Hematopoietic multipotent progenitor cell treated with erythropoietin and hydrocortisone succinate and interleukin-3 and kit ligand, for 15 days (in vitro differentiated cells): ENCODE measurements at places on chromosomes 4 and X.

- DNase-seq: no peak
These were observed 41.1 kb upstream of the FAM9C start for GRCh38 chrX:13085526-13085925.

DNA sequence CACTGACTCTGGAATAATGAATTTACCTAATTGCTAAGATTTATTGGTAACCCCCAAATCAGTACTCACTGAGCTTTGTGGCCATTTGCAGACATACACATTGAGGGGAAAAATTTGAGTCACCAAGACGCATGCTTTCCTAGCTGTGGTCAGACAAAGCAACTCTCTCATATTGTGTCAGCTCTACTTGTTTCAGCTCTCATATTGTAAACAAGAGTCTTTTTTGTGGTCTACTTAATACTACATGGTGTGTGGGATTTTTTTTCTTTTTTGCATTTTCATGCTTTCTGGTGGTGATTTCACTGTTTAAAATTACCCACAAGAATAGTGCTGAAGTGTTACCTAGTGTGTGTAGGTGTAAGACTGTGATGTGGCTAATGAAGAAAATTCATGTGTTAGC lies 428.2 kb upstream of the GALNT7 start:
- DNase-seq: no peak

- no peak for DNase-seq
These were observed 66.3 kb downstream of the N4BP2 start for GRCh38 chr4:40122941-40123340.

- DNase-seq: no peak
These were observed 354.4 kb upstream of the CLNK start for GRCh38 chr4:11038926-11039325.

DNA sequence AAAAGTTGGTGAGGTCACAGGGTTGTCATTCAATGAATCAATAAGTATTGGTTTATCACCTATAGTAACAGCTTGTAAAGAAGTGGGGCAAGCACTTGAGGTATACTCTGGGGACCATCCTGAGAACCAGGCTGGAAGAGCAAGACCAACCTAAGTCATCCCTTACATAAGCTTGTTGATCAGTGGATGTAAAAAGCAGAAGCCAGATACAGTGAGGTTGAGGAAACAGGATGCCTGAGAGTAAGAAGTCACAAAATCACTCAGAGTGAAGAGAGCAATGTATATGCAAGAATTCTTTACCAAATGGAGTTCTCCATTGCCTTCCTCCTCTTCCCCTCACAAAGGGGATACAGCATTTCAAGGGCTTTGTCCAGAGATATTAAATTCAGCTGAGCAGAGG lies 76.3 kb upstream of the PACRGL start:
- no peak for DNase-seq

GRCh38 chrX:116499780-116500179 lies 37.0 kb upstream of the CT83 start:
- DNase-seq: no peak

DNA sequence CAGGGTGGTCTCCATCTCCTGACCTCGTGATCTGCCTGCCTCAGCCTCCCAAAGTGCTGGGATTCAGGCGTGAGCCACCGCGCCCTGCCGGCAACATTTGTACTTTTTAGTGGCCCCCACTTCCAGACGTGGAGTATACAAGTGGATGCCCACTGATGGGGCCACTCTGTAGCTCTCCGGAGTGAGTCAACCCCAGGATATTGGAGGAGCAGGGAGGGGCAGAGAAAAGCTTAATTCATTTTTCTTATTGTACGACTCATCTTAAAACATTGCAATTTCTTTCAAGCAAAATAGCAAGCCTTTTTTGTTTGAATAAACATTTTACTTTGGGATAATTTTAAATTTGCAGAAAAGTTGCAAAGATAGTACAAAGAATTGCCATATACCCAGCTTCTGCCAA lies 34.6 kb downstream of the FAM9C start:
- no peak for DNase-seq

DNA sequence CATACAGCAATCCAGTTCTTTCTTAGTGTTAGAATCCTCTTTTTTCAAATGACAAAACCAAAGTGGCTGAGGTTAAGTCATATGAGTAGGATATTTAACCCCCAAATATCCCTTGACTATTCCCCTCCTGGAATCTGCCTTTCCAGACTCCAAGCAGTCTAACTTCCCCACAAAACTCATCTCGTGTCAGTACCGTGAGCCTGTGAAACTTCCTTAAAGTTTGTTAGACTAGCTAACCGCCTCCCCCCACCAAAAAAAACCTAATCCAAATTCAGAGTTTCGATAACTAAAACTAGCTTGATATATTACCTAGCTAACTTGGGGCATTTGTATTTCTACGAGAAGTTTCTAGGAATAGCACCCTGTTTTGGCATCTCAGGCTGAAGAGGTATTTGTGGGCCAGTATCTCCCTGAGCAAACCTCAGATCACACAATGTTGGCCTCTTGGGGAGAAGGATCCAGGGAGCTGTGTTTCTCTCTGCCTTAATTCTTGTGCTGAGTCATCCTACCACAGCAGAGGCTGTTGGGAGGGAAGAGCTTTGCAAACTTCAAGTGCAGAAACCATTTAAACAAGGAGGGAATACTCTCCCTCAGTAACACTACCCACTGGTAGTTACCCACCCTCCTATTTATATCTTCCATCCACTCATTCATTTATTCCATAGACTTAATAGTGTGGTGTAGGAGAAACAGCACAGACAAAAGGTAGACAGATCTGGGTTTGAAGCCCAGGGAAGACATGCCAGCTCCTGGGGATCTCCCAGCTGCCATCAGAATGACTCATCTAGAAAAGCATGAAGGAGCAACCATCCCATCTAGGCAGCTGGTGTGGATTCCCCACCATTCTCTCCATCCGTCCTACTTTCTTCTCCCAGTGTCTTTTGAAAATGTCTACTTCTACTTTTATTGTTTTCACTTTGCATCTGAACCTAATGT lies 39.3 kb upstream of the TXK start:
- peak; percentile 81 for DNase-seq

DNA sequence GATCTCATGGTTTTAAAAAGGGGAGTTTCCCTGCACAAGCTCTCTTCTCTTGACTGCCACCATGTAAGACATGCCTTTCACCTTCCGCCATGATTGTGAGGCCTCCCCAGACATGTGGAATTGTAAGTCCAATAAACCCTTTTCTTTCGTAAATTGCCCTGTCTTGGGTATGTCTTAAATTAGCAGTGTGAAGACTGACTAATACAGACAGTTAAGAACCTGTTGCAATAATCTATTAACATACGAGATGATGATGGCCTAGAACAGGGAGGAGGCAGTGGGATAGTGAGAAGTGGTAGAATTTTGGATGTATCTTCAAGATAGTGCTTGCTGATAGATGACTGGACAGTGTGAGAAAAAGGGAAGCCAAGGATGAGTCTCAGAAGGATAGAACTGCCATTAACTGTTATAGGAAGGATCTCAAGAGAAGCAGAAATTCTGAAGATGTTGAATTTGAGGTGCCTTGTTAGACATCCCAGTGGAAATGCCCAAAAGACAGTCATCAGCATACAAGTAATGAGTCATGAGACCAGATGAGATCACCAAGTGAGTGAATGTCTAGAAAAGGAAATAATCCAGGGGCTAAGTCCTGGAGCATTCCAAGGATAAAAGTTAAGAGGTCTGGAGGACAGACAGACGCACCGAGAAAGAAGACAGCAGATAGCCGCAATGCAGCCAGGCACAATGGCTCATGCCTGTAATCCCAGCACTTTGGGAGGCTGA lies 38.8 kb upstream of the UGDH start:
- no peak for DNase-seq

DNA sequence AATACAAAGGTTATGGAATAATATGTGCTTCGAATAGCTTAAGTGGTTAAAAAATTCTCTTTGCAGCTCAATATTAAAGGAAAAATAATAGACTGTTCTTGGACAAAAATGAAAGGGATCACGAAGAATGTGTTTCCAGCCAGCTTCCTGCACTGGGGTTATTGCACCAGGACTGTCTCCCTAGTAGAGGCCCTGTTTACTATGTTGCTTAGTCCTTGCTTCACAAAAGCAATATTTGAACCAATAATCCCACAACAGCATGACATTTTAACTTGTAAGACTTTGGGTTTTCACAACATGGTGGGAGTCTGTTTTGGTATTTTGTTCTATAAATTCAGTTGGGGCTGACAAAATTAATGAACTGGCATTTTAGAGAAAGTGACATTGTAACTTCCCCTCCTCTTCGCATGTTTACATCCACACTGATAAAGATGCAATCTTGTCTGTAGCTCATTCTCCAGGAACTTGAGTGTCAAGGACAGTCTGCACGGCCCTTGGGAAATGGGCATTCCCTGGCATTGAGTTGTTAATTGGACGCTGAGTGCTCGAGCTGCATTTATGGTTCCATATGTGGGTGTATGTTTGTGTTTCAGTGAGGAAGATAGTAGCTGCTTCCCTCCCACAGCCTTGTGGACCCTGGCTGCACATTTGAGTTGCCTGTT lies 39.0 kb downstream of the SHROOM2 start:
- no peak for DNase-seq

GRCh38 chrX:477441-478012 lies 90.8 kb upstream of the PPP2R3B start:
- DNase-seq: no peak

DNA sequence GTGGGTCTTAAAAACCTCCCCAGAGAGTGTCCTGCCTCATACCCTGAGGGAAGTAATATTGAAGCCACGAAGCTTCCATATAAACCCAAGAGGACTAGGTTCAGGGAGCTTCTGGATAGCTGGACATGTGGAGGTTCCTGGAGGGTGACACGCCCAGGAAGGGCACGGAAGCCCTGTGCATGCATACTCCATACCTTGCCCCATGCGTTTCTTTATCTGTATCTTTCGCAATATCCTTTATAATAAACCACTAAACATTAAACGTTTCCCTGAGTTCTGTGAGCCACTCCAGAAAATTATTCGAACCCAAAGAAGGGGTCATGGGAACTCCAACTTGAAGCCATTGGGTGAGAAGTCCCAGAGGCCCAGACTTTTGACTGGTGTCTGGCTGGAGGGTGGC lies 45.7 kb upstream of the HPF1 start:
- no peak for DNase-seq

DNA sequence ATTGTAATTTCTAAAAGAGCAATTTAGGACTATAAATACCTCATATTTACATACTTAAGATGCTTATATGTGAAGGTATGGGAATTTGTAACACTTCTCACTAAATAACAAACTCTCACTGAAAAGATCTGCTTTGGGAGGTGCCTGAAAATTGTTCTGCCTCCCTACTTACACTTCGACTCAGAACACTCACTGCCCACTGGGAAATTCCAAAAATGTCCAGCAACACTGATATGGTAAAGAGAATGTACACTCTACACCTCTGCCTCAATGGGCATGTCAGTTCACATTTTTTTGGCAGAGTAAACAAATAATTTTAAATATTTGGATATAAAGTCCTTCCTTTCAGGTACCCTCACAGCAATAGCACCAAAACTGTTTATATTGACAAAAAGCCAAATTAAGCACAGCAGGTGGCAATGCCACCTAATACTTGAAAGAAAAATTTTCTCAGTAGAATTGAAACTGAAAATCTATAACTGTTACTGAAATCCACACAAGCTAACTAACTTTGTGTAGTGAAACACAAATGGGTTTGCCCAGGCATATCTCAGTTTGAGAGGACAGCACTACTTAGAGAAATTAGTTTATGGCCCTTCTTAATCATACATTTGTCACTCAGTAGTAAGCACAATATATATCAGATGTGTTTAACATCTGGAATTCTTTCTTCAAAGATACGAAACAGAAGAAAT lies 67.1 kb downstream of the PRDM5 start:
- no peak for DNase-seq

GRCh38 chr4:123673971-123674370 lies 277.4 kb downstream of the SPRY1 start:
- DNase-seq: no peak

DNA sequence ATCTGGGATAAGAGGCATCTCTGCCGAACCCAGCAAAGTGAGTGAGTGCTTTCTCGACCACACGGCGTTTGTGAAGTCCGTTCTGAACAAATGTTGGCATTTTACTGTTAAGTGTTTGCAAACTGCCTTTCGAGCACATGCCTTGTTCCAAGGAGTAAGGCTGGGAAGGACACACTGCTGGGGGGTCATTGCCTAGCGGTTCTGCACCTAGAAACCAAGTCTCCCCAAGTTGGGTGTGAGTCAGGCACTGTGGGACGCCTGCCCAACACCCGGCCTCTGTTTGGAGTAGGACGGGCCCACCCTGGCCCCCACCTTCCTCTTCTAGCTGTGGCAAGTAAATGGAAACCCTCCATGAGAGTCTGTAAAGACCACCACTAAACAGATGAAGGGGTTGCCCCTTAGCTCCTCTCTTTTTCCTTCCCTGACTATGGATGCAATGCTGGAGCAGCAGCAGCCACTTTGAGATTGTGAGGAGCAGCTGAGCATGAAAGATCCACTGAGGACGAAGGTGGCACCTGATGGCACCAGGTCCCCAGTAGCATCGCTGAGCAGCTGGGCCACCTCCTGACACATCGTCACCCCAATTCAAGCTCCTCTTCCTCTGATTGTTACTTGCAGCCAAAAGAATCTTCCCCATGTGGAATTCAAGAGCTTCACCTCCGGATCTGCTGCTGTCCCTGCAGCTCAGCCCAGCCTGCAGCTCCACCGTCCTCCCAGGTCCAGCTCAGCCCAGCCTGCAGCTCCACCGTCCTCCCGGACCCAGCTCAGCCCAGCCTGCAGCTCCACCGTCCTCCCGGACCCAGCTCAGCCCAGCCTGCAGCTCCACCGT lies 6.3 kb downstream of the CPLX1 start:
- DNase-seq: no peak

- no peak for DNase-seq
These were observed 54.4 kb upstream of the CLNK start for GRCh38 chr4:10738826-10739489.

DNA sequence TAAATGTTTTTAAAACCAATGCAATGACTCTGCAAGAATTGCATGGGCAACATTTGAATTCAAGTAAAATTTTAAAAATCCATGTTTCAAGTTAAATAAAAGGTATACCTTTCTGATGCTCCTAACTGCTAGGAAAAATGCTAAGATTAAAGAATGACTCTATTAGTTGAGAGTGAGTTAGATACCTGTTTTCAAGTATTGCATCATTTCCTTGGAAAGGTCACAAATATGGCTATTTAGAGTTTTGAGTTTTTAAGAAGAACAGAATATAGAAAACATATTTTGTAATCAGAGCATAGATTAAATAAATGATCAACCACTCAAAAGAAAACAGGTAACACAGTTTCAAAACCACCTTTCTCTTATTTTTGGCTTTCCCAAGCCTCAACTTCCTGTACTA lies 18.3 kb upstream of the NPY2R start:
- no peak for DNase-seq

DNA sequence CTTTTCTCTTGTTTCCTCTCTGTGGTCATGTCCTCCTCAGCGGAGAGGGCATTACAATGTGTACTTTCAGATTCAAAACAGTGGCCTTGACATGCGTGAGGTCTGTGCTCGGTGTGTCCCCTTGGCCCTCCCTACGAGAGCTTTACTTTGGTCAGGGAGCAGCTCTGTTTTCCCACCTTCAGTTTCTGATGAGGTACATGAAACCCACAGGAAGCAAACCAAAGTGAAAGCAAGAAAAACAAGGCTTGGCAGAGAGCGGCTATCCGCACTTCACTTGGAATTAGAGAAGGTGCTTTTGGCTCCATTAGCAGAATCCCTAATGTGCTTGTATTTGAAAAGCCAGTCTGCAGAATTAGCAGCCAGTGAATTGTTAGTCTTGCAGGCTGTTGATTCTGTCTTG lies 19.5 kb upstream of the BOD1L1 start:
- no peak for DNase-seq

GRCh38 chr4:27702730-27703431 lies 842.2 kb downstream of the STIM2 start:
- no peak for DNase-seq
